NCI-H2171 (cell line): ENCODE measurements at places on chromosomes 1 and 21.

- DNase-seq: no peak
Measured at GRCh38 chr21:38520511-38520910, 22.2 kb upstream of the ERG start.

GRCh38 chr1:22321917-22322316, 129.7 kb upstream of the ZBTB40 start:
- no peak for DNase-seq

- DNase-seq: no peak
Measured at GRCh38 chr21:42395905-42396651, at the start of gene TMPRSS3. TSS of gene TMPRSS3 (minus strand) at chr21:42396052. CDS start at chr21:42395417, 635 bp downstream.

DNA sequence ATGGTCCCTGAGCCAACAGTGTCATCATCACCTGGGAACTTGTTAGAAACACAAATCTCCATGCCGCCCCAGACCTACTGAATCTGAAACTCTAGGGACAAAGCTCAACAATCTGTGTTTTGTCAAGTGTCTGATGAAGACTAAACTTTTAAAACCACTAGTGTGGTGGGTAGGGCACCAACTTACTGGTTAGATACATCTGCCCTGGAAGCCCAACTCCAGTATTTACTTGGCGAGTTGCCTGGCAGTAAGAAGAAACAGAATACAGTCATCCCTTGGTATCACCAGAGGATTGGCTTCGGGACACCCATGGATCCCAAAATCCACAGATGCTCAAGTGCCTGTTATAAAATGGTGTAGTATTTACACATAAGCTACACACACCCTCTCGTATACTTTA, 367.9 kb upstream of the DUSP10 start:
- DNase-seq: no peak

GRCh38 chr1:12485231-12486058, 132.6 kb downstream of the DHRS3 start:
- DNase-seq: no peak
